CD4-positive, CD25-positive, alpha-beta regulatory T cell (primary cell): ENCODE measurements at places on chromosomes 13 and 19. TPM values are rescaled to one million over a fixed set of nuclear protein-coding genes. Genes with fewer than 3 reads are reported as not detected.

The OR10H1 gene
- total RNA-seq: not detected

The IGFL2 gene
- not detected for total RNA-seq

The ZNF350 gene
- total RNA-seq: 25.4 TPM

The USHBP1 gene
- not detected for total RNA-seq

The TMEM145 gene
- not detected for total RNA-seq

The PSG3 gene
- 0.42 TPM for total RNA-seq

The KLHL1 gene
- total RNA-seq: not detected

The ZNF443 gene
- 3.9 TPM for total RNA-seq

The STOML3 gene
- total RNA-seq: not detected

The SHISA7 gene
- not detected for total RNA-seq

The CEACAM20 gene
- not detected for total RNA-seq

The NCAN gene
- total RNA-seq: not detected

The HPN gene
- total RNA-seq: not detected

The LPAR2 gene
- 120 TPM for total RNA-seq

The FEM1A gene
- total RNA-seq: 11.9 TPM

The CBY2 gene
- 0.96 TPM for total RNA-seq

The DNM2 gene
- 269 TPM for total RNA-seq

The SPRED3 gene
- 1.3 TPM for total RNA-seq

The BST2 gene
- total RNA-seq: 45.6 TPM

The SIAH3 gene
- not detected for total RNA-seq

The PTOV1 gene
- total RNA-seq: 116 TPM

The NBEA gene
- total RNA-seq: 1.1 TPM

The RUBCNL gene
- total RNA-seq: not detected

The TPTE2 gene
- not detected for total RNA-seq

The CCNE1 gene
- total RNA-seq: 18.5 TPM

The ZNF71 gene
- 3.3 TPM for total RNA-seq
